ENCODE measurements at places on chromosomes 7 and 10.
A peak's percentile ranks its signal among the peaks of the same experiment; 100 is the strongest.

GRCh38 chr7:137772748-137773147 lies 74.0 kb downstream of the DGKI start:
- peak; percentile 42 for DNase-seq

DNA sequence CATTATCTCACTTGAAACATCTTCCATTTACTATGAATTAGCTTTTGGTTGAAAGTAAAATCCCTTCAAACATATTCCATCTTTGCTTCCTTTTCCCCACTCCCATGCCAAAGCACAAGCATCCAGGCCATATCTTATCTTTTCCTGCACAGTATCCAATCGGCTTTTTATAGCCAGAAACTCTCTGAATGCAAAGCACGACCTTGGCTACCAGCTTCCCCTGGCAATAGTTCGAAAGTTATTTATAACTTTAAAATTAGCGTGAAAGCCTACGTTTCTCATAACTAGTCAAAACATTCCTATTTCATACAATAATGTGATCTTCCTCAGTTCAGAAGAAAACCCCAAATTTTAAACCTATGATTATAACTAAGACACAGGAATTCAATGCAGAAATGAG lies 440 bp downstream of the CTNNA3 start:
- DNase-seq: no peak

- no peak for DNase-seq
These were observed 85.4 kb upstream of the GSDME start for GRCh38 chr7:24842449-24843241.

GRCh38 chr10:125294109-125294508 lies 133.7 kb upstream of the CTBP2 start:
- no peak for DNase-seq

DNA sequence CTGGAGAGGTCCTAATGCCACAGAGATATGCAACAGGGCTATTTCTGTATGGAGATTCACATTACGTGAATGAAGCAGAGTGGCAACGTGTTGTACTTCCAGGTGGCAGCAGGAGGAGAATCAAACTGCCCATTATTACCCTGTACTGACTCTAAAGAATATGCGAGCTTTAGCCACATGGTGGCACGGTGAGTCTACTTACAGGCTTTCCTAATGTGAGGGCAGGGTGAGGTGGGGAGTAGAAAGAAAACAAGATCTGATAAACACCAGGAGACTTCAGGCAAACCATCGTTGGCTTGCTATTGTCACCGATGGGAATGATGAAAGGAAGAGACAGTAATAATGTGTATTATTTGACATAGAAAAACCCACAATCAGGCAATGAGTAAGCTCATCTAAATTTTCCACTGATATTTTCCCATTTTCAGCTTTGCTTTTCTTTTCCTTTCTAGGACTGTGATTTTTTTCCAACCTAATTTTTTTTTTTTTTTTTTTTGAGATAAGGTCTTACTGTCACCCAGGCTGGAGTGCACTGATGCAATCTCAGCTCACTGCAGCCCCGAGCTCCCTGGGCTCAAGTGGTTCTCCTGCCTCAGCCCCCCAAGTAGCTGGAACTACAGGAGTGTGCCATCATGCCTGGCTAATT lies 164.3 kb downstream of the BTAF1 start:
- DNase-seq: peak; percentile 80

- DNase-seq: no peak
These were observed 587.0 kb downstream of the SDK1 start for GRCh38 chr7:3888096-3888495.

- DNase-seq: no peak
These were observed 182.8 kb upstream of the SMIM30 start for GRCh38 chr7:113301141-113301540.

GRCh38 chr10:89118091-89118490 lies 89.0 kb downstream of the CH25H start:
- no peak for DNase-seq

DNA sequence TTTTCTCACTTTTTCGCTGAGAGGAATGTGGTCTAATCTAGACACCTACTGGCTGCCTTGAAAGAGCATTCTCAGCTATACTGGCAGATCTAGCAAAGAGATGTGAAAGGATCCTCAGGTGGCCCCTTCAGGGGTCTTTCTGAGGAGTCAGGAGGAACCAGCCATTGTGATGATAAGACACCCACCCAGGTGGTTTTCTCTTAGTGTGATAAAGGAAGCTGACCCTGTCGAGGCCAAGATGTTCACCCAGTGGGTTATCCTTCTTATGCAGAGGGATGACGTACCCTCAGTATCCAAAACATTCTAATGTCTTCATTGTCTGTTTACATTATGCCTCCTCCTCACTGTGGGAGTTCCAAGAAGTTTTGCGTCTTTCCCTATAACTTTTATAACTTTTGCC lies 98.3 kb upstream of the LRGUK start:
- no peak for DNase-seq

DNA sequence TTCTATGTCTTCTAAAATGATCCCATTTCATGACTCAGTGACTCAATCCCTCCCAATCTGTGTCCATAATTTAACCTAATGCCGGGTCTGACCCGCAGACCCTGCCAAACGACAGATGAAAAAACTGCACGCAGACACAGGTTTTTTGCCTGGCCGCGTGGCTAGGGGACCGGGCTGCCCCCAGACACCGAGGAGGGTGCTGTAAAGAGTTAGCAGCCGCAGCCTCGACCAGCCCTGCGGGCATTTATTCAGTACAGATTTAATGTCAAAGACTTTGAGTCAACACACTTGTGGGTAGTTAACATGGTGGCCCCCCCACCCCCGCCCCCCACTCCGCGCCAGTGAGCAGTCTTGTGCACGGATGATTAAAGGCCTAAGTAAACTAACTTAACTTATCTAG lies 1324.7 kb downstream of the GATA3 start:
- DNase-seq: no peak

GRCh38 chr7:81549484-81550016 lies 220.3 kb downstream of the HGF start:
- DNase-seq: no peak

DNA sequence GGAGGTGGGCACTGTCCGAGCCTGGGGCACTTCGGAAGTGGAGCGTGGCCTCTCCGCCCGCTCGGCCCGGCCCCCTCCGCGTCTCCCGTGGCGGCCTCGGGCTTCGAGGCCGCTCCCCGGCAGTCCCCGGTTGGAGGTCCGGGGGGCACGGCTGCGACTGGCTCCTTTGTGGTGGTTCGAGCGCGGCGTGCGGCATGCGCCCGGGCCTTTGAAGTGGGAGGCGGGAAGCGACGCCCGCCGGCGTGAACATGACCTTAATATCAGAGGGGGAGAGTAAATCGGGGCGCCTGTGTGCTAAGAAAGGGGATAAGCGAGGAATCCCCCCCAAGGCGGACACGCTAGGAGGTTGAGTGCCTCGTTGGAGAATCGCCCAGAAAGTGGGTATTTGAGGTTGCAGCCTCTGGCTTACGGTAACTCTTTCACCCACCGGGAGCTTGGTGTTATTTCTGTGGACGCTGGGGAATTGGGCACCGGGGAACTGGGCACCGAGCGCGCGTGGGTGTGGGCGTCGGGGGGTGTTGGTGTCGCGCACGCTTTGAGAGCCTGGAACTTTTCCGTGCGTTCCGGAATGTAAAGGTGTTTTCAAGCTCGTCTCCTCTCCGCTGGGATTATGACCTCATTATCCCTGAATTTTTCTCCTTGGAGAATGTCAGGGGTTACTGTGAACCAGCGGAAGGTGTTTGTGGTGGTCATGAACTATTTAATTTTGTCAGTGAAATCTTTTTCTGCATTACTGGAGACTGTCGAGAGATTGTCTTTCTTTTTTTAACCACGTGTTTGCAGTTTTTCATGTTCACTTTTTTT lies 660 bp downstream of the SUV39H2 start:
- DNase-seq: peak; percentile 45

GRCh38 chr7:87110778-87111177 lies 41.5 kb upstream of the DMTF1 start:
- DNase-seq: no peak

DNA sequence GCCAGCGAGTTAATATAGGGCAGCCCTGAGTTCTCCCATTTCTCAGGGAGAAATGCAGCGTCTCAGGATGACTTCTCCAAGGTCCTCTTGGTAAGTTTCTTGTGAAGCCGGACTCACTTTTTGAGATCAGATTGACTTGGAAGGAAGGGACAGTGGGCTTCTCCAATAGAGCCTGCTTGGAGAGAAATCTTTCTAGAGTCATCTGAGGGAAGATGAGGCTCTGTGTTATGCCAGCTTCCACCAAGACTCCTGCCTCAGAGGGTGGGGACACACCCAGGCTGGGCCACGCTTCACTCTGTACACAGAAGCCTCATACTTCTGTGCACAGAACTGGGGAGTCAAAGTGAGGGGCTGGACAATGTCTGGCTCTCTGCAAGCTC lies 5.6 kb downstream of the C10orf105 start:
- DNase-seq: no peak

- DNase-seq: no peak
These were observed 279.7 kb upstream of the PLPP4 start for GRCh38 chr10:120177330-120177729.

DNA sequence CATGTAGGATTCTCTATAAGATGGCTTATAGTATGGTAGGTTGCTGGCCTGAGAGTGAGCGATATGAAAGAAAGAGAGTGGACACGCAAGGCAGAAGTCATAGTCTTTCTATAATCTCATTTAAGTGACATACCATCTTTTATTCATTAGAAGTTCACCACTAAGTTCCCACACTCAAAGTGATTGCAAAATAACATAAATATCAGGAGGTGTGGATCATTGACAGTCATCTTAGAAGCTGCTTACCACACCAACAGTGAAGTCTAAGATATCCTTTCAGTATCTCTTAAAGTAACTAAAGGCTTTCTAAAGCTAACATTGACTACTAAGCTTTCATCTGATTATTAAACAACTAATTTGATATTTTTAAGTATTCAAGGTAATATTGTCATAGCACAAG lies 36.9 kb upstream of the GNAI1 start:
- no peak for DNase-seq

DNA sequence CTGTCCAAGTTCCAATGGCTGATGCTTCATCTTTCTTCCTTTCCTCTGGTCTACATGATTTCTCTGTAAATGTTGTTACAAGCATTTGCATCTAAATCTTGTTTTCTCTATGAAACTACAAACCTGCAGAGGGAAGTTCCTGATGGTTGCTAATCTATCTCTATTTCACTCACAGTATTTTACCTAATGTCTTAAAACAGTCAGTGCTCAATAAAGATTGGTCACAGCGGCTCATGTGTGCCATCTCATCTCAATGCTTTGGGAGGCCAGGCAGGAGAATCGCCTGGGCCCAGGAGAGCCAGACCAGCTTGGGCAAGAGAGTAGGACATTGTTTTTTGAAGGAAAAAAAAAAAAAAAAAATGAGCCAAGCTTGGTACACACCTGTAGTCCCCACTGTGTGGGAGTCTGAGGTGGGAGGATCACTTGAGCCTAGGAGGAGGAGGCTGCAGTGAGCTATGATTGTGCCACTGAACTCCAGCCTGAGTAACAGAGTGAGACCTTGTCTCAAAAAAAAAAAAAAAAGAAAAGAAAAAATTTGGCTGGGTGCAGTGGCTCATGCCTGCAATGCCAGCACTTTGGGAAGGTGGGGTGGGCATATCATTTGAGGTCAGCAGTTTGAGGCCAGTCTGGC lies 71.3 kb upstream of the ARMC3 start:
- DNase-seq: no peak

- DNase-seq: no peak
These were observed 154.7 kb upstream of the TMEM106B start for GRCh38 chr7:12056381-12056780.

- no peak for DNase-seq
These were observed 70.8 kb downstream of the LRRC17 start for GRCh38 chr7:102983602-102984001.

DNA sequence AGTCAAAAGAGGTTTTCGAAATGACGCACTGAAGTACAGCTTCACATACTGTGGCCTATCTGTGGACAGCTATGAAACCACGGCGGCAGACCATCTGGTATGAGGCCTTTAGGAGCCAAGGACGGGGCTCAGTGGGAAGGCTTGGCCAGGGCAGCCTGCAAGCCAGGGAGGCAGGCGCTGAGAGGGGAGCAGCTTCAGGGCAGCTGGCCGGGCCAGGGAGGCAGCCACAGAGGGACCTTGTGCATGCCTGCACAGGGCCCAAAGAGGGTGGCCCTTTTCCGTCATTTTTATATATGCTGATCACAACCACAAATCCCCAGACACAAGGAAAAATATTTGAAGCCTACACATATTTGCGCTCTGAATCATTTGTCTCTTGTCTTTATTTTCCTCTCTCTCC lies 13.5 kb downstream of the CALD1 start:
- no peak for DNase-seq

- DNase-seq: no peak
These were observed 6.2 kb upstream of the PIK3CG start for GRCh38 chr7:106858618-106859532.

DNA sequence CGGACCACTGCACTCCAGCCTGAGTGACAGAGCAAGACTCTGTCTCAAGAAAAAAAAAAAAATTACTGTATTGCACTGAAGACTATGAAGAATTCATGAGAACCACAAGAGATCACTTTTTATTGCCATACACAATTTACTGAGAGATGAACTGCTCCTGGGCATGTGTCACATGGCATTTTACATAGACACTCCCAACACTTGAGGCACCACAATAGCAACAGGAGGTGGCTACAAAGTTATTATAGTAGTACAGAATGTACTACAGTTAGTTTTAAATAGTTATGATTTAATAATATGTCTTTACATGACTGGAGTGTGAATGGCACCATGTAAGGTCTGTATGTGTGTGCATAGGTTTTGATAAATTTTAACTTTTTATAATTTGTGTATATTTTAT lies 70.6 kb downstream of the KMT2E start:
- DNase-seq: no peak

- DNase-seq: no peak
These were observed 18.7 kb upstream of the PPP2R2D start for GRCh38 chr10:131882151-131882550.

DNA sequence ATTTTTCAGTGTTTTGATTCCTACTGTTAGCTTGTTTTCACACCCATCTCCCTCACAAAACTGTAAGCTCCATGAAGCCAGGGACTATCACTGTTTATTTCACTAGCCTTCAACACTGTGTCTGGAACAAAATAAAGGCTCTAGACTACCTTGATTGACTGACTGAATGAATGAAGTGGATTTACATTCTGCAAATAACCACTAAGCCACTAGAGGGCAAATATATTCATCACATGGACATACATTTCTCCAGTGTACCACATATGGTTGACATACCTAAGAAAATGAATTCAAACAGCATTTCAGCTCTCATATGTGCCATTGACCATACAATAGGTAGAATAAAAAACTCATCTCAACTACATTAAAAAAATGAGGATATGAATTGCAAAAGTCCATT lies 185.9 kb downstream of the RAB11FIP2 start:
- peak; percentile 9 for DNase-seq

GRCh38 chr7:27897001-27897400 lies 157.0 kb downstream of the TAX1BP1 start:
- DNase-seq: no peak

- DNase-seq: no peak
These were observed 2.6 kb upstream of the VIPR2 start for GRCh38 chr7:159147246-159147645.

DNA sequence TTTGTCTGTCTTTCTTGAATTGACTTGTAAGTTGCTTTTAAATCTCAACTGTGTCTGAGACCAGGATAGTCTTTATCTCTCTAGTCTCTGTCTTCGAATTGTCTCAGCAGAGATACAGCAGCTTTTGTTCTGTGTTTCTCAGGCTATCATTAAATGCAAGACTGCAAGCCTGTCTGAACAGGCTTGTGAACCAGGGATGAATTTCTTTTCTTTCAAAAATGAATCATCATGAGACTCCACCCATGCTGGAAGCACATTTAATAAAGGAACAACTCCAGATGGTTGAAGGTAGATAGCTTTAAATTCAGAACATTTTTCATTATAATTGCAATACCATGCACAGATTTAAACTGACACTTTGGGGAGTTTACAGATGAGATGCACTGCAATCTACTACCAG lies 155.9 kb downstream of the SEC23IP start:
- no peak for DNase-seq
